ENCODE measurements at places on chromosomes 12 and 14. TPM values are rescaled to one million over a fixed set of nuclear protein-coding genes. Genes with fewer than 3 reads are reported as not detected.

DNA sequence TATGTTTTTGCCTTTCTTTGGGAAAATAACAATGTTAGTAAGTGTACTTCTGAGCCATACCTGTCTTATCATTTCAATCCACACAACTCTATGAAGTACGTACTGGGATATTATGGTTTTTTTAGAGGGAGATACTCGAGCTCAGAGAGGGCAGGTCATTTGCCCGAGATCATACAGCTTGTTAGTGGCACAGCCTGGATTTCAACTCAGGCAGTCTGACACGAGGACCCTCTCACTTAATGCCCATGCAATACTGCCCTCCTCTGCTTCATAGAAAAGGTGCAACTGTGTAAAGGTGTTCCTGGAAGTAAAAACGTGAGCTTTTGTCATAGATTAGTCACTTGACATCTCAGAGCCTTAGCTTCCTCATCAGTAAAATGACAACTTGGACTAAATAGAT, 128.0 kb downstream of the NDUFA12 start:
- peak; percentile 12 for DNase-seq

GRCh38 chr14:100601064-100601463, 13.8 kb upstream of the BEGAIN start:
- no peak for DNase-seq

GRCh38 chr14:52351233-52352060, 37.3 kb downstream of the PTGER2 start:
- DNase-seq: no peak

DNA sequence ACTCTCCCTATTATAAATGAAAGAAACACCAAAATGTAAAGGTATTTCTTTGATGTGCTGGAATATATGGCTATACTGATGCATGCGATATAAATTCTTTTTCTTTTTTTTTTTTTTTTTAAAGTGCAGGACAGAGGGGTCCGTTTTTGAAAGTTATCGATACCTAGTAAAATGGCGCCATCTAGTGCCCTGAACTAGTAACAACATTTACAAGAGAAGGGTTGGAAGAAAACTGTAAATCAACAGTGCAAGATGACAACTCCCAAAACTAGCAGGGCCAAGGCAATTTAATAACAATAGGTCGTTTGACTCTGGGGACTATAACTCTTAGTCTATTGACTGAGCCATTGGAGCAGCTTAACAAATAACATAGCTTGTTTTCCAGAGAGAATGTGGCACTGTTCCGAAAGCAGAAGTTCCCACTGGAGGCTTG, 137.7 kb downstream of the SPTSSA start:
- DNase-seq: no peak

- DNase-seq: peak; percentile 70
These were observed 87.2 kb upstream of the FGD4 start for GRCh38 chr12:32312049-32312670.

DNA sequence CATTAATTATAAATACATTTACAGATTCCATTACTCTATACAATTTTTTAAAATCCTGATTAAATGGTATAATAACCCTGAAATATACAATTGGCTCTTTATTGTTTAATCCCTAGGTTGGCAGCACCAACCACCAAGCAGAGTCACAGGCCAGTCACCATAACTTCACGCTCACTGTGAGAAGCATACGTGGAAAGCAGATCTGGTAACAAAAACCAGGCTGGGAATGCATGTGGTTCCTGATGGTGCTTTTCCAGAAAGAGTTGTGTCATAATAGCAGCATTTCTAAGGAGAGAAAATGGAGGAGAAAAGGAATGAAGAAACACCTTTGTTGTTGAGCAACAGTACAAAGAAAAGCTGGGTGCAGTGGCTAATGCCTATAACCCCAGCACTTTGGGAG, 66.1 kb downstream of the SIX6 start:
- no peak for DNase-seq

DNA sequence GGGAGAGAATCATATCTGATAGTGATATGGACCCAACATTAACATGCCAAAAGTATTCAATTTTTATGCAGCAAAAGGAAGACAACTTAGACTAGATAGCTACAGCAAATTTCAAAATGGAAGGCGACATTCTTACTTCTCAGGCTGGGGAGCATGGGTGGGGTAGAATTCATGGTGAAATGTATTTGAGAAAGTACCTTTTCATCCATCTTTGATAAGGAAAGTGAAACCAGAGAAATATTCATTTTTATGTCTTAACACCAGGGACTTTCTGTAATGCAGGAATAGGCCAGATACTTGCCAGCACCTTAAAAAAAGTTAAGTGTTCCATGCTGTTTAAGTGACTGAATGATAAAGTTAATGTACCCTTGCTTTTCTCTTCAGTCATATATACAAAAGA, 13.4 kb downstream of the BTG1 start:
- no peak for DNase-seq

IKZF4 gene
- total RNA-seq: 1.8 TPM

GRIN2B gene
- 0.10 TPM for total RNA-seq

SEL1L gene
- 51.2 TPM for total RNA-seq

EID3 gene
- 5.8 TPM for total RNA-seq

AICDA gene
- total RNA-seq: not detected

PLD4 gene
- not detected for total RNA-seq

APOF gene
- not detected for total RNA-seq

Data from glomerular endothelial cell (primary cell).